AG09319 (cell line): ENCODE measurements at places on chromosomes 7 and 10.

DNA sequence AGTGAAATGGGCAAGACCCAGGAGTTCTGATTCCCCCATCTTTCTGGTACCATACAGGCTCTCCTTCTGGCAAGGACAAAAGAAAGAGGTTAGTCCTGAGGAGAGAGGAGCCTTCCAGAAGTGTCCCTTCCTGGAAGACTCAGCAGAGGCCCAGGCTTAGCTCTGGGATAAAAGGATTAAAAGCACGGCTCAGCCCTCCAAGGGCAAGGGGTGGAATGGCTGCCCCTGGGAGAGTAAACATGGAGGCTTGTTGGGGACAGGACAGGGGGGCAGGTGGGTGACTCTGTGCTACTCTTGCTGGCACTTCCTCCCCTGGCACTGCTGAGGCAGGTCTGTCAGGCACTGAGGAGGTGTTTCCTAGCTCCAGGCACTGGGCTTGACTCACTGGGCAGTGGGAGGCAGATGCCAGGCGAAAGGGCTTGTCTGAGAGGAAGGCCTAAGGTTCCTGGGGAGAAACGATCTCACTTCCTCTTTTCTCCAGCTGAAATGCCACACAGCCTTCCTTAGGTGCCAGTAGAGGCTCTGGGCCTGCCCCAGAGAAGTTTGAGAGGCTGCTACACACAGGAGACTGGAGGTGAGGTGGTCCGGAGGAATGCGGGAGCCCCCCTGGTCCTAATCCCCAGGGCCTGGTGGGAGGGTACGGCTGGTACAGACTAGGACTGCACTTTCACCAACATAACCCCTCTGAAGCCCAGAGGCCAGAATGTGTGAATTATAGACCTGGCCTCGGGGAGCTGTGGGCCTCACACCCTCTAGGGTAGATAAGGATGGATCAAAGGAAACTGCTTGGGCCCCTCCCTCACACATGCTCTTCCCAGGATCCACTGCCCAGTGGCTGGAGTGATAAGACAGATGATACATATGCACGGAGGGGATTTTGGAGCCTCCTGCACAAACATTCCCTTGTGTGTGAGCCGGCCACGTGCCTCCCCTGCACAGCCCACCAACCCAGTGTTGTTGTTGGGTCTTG is 63.2 kb upstream of the PODXL start:
- DNase-seq = no peak

DNA sequence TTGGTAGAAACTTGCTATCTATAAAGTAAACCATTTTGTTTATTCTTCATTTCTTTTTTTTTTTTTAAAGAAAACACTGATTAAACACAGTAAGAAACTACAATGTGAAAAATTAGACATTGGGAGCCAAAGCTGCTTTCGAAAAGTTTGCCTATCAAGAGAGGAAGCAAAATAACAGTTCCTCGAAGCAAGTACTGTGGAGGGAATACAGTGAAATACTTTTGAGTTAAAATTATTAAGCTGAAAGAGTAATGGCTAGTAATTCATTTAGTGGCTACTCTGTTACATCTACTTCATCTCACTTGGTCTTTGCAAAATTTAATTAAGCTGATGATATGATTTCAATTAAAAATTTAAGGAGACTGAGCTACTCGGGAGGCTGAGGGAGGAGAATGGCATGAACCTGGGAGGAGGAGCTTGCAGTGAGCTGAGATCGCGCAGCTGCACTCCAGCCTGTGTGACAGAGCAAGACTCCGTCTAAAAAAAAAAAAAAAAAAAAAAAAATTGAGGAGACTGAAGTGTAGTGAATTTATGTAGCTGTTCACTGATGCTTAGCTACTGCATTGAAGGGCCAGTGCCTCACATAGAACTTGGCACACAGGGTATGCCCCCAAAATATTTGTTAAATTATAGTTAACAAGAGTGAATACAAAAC is 982.1 kb upstream of the MBL2 start:
- DNase-seq = no peak

DNA sequence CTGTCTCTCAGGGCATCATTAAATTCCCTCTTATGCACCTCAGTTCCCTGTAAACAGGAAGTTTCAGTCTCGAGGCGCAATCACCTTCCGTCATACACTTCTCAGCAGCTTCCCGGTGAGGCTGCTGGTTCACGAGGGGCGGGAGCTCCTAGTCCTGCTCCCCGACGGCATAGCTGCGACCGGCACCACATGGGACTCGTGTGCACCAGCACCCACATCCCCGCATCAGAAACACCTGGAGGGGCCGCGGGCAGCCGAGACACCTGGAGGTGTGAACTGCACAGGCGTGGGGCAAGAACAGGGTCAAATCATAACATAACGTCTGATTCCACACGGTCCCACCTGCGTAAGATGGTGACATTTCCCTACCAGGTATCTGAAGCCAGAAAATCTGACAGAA is 52.7 kb downstream of the DIP2C start:
- no peak for DNase-seq

DNA sequence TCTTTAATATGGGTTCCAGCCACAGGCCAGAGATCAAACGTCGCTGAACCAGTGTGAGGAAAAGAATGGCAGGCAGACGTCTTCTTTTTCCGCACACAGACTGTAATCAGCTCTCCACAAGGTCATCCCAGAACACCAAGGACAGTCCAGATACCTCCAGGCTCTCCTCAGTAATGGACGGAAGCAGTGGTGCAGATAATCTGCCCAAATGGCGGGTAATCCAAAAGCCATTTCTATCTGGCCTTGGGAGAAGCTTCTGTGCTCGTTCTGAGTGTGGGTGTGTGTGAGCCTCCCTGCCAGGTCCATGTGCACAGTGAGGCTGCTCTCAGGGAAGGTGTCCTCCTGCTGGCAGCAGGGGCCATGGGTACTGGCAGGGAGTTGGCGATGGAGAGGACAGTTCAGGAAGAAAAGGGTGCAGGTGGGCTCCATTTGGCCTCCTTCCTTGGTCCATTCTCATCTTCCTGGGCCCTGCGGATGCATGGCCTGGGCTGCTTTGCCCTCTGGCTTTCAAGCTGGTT is 15.6 kb upstream of the TEX36 start:
- no peak for DNase-seq

DNA sequence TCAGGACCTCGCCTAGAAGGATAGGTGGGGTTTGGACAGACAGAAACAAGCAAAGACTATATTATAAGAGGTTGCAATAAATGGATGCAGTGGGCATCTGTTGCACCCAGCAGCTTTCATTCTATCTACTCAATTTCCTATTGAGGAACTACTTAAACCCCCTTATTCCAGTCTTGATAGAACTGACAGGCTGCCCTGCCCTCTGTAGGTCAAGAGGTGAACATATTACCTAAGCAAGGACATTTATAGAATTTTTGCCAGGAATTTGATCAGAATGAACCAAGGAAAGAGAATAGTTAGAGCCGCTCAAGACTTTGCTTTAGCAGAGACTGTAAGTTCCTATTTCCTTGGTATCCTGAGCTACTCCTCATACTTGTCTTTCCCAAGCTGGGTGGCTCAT is 9.5 kb downstream of the VTI1A start:
- no peak for DNase-seq

GRCh38 chr7:22571766-22572165 is 71.8 kb upstream of the STEAP1B start:
- no peak for DNase-seq

GRCh38 chr10:124614003-124614659 is 130.0 kb downstream of the FAM53B start:
- DNase-seq = no peak

- DNase-seq = no peak
Observed at GRCh38 chr7:64651632-64652165, 14.2 kb upstream of the ZNF107 start.

DNA sequence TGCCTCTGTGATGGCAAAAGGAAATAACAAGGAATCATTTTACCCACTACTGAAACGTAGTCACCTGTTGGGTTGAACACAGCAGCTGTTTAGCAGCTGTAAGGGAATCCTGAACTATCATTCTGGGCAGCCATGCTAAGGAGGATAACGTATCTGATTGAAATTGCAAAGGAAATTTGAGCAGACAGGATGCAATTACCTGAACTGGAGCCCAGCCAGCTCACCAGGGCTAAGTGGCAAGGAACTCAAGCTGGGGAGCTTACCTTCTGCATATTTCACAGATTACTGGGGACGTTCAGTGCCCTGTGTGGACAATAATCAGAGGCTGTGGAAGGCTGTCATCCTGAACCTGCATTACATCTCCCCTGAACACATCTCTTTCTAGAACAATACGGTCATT is 650.5 kb downstream of the SORCS3 start:
- no peak for DNase-seq

DNA sequence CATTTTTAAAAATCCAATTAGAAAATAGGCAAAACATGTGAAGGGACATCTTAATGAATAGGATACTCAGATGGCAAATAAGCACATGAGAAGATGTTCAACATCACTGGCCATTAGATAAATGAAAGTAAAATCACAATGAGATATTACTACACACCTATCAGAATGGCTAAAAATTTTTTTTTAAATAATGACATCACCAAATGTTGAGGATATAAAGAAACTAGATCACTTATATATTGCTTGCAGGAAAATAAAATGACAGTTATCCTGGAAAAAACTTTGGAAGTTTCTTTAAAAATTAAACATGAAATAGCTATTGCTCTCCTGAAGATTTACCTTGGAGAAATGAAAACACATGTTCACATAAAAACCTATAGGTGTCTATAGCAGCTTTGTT is 127.8 kb downstream of the ALOX5 start:
- no peak for DNase-seq

GRCh38 chr7:85104432-85105205 is 82.2 kb downstream of the SEMA3D start:
- DNase-seq = no peak

GRCh38 chr7:74252893-74253292 is 1.3 kb downstream of the RFC2 start:
- no peak for DNase-seq

- no peak for DNase-seq
Observed at GRCh38 chr7:123208793-123209192, 9.0 kb upstream of the SLC13A1 start.

DNA sequence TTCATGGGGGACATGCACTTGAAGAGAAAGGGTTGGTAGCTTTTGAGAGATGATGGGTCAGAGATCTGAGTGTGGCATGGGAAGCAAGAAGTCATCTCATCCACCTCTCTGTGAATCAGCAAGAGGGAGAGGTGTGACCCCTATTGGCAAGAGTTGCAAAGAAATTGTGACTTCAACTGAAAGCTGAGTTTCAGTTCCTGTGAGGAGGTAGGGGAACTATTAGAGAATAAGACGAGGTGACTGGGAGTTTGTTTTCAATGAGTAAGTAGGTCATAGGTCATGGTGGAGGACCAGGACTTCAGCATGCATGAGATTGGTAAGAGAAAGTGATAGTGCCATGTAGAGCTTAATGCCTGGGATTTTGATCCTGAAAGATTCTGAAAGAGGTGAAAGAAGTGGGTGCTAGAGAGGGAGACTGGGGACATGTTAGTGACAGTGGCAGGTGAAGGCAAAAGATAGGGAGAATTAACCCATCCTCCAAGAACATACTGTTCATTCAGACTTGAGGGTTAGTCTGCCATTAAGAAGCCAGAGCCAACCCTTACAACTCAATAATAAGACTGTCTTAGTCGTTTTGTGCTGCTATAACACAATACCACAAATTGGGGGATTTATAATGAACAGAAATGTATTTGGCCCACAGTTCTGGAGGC is 75.5 kb upstream of the CAPZA2 start:
- DNase-seq = no peak

- DNase-seq = no peak
Observed at GRCh38 chr10:77773631-77774426, 136.2 kb upstream of the KCNMA1 start.
